ENCODE measurements at places on chromosomes 3 and 15.

- no peak for DNase-seq
Observed at GRCh38 chr15:49238342-49238741, 68.3 kb downstream of the GALK2 start.

GRCh38 chr15:92981333-92981732, 81.2 kb downstream of the CHD2 start:
- DNase-seq = no peak

DNA sequence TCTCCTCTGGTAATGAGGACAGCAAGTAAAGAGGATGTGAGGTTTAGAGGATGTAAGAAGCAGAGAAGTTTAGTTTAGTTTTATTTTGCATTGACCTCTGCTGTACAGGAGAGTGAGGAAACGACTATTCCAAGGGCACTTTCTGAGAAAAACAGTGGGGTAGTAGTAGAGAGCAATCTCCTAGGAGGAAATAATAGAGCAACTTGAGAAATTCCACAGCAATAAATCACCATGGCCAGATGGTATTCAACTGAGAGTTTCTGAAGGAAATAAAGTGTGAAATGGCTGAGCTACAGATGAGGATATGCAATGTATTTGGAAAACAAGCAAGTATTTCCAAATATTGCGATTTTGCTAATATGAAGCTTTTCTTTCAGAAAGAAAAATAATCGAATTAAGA, 118.9 kb downstream of the DPH6 start:
- DNase-seq = no peak

DNA sequence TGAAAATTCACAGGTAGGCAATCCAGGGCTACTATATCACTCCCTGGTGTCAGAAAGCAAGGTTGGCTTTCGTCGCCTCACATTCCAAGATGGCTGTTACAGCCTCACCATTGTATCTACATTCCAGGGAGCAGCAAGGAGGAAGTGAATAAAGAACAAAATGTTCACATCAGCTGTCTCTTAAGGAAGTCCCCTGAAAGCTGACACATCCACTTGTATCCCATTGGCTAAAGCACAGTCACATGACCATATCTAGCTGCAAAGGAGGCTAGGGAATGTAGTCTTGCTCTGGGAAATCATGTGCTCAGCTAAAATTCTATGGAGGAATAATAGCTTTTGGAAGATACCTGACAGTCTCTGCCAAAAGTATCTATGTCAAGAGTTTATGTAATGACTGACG, 12.8 kb upstream of the GATA2 start:
- DNase-seq = no peak

- peak; percentile 61 for DNase-seq
Observed at GRCh38 chr3:172034786-172035685, 4.3 kb upstream of the FNDC3B start.

- no peak for DNase-seq
Observed at GRCh38 chr3:100114413-100115030, at the start of gene FILIP1L. FILIP1L (minus strand) TSS chr3:100114501.

Measured in iPS DF 19.7 (cell line).